Lower leg skin (tissue), 4 donors: ENCODE measurements at places on chromosomes 2 and 18. TPM values are rescaled to one million over a fixed set of nuclear protein-coding genes. Genes with fewer than 3 reads are reported as not detected.

DNA sequence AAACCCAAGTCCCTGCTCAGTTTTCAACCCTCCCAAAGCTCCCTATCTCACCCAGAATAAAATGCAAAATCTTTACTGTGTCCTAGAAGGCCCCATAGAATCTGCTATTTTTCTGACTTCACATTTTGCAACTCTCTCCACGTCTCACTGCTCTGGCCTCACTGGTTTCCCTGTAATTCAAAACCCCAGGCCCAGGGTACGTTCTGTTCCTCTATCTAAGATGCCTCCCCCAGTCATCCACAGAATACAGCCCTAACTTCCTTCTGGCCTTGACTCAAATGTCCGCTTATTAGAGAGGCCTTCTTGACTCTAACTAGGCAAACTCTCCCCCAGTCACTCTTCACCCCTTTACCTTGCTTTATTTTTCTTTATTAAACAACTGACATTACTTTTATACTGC is 42.0 kb downstream of the FAM161A start:
- DNase-seq, result no peak

DNA sequence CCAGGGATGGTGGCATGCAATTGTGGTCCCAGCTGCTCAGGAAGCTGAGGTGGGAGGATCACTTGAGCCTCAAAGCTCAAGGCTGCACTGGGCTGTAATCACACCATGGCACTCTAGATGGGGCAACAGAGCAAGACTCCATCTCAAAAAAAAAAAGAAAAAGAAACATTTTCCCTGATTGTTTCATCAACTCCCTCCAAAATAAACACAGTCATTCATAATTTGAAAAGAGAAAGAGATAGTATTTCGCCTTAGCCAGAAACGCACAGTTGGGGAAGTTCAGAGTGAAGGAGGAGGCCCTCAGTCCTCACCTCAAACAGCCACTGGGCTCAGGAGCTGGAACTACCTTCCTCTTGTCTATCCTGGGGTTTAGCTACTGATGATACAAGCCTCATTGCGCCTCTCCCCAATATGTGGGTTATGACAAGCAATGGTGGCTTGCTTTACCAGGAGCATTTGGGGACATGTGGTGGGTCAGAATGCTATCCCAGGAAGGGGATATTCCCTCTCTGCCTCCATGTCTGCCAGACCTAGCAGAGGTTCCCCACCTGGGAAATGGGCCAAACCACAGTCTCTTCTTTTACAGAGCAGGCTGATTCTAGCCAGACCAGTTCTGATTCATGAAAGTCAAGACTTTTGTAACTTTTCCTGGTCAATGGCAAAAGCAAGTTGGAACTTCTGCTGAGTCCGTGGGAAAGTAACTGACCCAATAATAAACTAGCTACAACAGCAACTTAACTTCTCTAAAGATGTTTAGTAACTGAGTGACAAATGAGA is 22.2 kb upstream of the TMEM87B start:
- DNase-seq, result no peak

C2orf72 gene
- total RNA-seq, result 2.4 TPM

GRCh38 chr2:163612332-163612731 is 123.5 kb downstream of the FIGN start:
- DNase-seq, result no peak

DNA sequence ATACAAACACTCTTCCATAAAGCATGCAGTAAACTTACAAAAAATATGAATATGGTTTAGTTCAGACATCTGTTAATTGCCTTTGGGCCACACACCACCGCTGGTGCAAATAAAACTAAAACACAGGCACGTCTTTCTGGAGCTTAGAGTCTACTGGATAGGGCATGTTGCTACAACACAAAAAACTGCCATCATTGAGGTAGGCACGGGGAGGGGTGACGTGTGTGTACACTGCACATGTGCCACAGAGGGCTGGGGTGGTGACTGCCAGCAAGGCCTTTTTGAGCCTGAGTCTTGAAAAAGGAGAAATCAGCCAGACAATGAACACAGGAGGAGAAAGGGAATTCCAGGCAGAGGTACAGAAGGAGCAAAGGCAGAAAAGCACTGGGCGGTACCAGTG is 5.1 kb downstream of the SERPINE2 start:
- DNase-seq, result no peak

OSR1 gene
- 1.1 TPM for total RNA-seq

DNA sequence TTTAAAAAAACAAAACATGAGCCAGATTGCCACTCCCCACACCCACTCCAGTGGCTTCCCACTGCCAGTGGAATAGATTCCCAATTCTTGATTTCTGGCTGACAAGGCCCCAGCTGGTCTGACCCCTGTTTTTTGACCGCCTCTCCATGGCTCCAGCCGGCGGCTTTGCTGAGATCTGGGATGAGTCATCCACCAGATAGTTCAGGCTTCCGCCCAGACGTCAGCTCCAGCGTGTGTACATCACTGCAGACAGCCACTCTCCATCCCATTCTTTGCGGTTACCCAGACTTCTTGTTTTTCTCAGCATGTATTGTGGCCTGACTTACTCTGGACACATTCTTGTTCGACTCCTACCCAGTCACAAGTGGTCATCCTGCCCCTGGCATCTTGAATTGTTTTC is 227.9 kb downstream of the GBX2 start:
- DNase-seq, result peak; percentile 18
